ENCODE measurements at places on chromosomes 7 and 10.

DNA sequence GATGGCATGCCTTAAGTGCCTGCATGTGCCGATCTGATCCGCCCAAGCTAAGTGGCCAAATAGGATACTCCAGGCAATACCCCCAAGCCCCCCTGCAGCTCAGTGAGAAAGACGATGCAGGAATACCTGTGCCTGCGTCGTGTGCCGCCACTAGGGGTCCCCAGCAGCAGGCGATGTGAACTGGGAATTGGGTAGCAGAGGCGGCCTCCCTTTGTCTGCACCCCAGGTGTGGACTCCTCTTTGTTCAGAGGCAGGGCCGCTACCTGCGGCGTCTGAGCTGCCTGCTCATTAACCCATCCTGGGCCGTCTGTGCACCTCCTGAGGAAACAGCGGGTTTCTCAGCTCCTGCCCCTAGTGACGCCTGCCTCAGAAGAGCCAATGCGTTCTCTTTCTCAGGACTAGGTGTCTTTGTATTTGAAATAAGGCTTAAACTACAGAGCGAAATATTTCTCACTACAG is 4.8 kb upstream of the CHN2 start:
- peak; percentile 89 for DNase-seq

GRCh38 chr7:140475747-140476333 is 3.5 kb downstream of the MKRN1 start:
- DNase-seq: peak; percentile 66

DNA sequence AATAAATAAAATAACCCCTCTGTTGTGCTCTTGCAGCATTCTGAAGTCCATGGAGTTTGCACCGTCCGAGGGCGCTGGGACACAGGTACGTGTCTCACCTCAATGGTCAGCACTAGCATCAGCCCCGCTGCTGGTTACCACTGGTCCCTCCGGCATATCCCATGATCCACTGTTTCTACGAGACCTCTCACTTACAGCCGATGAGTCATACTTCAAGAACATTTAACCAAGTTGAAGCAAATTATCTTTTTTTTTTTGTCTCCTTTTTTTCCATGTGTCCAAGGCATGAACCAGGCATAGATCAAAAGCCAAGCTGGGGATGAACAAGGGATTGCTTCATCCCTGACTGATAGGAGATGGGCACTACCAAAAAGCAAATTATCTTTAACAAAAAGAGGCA is 92.9 kb upstream of the SH2B2 start:
- DNase-seq: no peak

GRCh38 chr10:99964791-99965190 is 45.0 kb downstream of the DNMBP start:
- DNase-seq: no peak

DNA sequence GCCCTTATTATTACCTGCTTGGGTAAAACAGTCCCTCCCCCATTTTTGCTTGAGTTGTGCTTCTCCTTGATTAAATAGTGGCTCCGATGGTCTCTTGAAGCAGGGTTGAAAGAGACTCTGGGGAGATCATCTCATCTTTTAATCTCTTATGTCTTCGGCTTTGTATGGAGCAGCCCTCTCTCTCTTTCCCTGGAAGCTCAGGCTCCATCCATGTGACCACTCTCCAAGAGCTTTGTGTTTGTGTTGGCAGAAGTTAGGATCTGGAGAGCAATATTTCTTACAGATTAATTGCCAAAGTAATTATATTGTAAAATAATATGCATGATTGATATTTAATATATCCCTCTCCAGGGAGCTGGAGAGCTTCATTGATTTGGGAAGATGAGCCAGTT is 76.9 kb downstream of the LRRC4 start:
- DNase-seq: peak; percentile 86

DNA sequence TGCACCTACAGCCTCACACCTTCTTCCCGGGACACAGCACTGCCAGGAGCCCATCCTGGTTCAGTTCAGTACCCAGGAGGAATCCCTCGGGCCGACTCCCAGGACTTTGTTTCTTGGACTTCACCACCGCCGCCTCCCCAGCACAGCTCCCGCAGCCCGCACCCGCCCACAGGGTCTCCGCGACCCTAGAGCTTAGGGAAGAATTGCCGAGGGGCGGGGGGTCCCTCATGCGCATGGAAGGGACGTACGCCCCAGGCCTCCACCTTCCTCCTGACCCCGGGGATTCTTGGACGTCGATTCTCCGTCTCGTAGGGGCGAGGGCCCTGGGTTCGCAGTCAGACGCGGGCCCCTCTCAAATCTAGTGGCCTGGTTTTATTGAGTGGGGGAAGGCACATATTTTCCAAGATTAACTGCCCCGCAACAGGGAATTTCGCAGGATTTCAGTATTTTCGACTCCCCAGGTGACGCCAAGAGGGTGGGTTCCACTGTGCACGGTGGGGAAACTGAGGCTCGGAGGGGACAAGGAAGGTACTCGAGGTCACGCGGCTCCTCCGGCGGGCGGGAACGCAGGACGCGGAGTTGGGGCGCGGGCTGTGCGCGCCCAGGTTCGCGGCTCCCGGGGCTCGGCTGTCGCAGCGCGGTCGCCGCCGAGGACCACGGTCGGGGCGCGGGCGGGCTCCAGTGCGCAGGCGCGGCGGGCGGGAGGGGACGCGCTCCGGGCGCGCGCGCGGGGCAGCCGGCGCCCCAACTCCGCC is at the start of gene ADCY1:
Gene ADCY1 (plus strand): TSS at position 708 of the 755 bp plus-strand sequence. CDS start 176 bp downstream, outside the sequence.
- peak; percentile 14 for DNase-seq

DNA sequence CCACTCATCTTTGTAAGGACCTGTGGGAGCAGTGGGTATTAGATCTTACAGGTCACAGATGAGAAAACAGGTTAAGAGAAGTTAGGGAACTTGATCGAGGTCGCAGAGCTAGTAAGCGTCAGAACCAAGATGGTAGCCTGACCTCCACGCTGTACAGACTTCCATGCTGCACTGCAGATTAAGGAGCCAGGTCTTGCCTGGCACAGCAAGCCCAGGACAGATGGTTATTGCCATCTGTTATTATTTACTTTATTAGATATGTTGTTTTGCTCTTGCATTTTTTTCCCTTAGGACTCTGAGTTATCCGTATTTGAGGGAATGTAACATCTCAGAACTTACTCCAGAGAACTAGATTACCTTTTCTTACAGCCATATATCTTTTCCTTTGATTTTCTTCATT is 147.2 kb downstream of the NSUN6 start:
- no peak for DNase-seq

DNA sequence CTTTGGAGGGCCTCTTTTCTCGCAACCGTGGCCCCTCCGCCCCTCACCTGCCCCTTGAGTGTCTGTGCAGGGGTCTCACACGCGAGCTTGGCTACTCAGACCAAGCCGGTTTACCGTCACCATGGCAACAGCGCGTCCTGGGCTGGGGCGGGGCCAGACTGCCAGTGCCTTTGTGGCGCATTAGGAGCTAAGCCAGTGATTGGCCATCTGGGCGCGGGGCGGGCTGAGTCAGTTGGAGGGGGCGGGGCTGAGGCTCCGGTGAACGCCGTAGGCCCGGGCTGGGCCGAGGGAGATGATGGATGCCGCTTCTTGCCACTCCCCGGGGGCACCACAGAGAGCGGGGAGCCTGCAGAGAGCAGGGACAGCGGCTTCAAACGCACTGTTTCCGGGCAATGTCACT is 48.7 kb upstream of the FXYD4 start:
- no peak for DNase-seq

DNA sequence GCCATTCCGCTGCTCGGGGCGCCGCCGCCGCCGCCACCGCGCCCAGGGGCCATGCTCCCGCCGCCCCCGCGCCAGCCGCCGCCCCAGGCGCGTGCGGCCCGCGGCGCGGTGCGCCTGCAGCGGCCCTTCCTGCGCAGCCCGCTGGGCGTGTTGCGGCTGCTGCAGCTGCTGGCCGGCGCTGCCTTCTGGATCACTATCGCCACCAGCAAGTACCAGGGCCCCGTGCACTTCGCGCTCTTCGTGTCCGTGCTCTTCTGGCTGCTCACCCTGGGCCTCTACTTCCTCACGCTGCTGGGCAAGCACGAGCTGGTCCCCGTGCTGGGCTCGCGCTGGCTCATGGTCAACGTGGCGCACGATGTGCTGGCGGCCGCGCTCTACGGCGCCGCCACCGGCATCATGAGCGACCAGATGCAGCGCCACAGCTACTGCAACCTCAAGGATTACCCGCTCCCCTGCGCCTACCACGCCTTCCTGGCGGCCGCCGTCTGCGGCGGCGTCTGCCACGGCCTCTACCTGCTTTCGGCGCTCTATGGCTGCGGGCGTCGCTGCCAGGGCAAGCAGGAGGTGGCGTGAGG is 383 bp downstream of the MARVELD1 start:
- DNase-seq: peak; percentile 31

- DNase-seq: peak; percentile 7
Observed at GRCh38 chr10:96271016-96271815, at the start of gene BLNK. TSS of gene BLNK (minus strand) at chr10:96271569. CDS start at chr10:96271398, 171 bp downstream.

DNA sequence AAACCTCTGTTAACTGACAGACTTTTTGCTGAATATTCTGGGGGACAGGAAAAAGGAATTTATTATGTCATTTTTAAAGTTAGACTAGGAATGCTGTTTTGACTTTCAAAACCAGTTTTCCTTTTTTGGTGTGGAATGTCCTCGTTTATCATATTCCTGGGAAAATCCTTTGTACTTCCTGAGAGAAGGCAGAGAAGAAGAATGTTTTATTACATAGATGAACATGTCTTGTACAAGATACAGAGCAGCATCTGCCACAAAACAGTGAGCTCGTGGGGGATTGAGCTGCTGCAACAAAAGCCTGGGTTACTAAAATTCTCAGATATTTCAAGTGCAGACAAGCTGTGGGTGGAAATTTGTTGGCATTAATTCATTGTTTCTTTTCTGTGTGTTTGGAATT is 20.2 kb downstream of the MCU start:
- DNase-seq: no peak

Data from NCI-H1105 treated with DMSO at 0.1 percent for 48 hours (cell line).